ENCODE measurements at places on chromosomes 16 and 17.

DNA sequence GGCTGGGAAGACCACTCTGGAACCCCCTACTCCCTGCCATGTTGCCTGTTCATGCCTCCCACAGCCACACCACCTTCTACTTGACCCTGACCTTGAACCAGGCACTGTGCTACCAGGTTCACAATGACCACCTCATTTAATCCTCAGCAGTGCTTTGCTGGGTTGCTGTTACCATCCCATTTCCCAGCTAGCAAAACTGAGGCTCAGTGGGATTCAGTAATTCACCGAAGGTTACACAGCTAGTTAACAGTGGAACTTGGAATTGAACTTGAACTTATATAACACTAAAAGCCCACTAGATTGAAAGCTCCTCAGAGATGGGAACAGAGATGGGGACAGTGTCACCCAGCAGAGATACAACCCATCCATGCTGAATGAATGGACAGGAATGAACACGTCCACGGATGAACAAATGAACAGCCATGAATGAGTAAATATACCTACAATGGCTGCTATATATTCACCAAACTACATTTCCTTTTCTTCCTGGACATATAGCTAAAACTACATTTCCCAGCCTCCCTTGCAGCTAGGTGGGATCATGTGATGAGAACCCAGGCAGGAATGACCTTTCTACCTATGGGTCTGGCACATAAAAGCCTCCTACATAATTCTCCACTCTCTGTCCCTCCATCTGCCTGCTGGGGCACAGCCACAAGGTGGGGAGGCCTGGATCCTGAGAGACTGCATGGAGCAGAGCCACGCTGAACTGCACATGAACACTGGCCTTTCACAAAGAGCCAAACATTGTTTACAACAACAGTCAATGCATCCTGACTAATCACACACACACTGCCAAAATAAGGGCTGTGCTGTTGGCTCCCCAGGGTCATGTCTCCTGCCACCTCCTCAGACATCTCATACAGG, 94.8 kb downstream of the RMI2 start:
- DNase-seq, result no peak

- peak; percentile 22 for DNase-seq
Measured at GRCh38 chr16:86533076-86533475, 22.0 kb downstream of the MTHFSD start.

DNA sequence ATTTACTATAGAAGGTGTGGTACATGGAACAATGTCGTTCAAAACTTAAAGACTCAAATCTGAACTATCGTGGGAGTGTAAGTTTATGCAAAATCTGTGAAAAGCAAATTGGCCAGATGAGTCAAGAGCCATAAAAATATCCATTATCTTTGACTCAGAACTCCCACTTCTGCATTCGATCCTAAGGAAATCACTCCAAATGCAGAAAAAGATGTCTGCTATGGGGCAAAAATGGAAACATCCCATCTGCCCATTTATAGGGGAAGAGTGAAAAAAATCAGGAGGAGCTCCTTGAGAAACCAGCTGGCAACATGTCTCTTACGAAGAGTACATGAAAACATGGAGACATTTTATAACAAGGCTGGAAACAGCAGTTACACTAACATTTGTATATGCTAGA, 43.6 kb upstream of the CCDC182 start:
- DNase-seq, result no peak

DNA sequence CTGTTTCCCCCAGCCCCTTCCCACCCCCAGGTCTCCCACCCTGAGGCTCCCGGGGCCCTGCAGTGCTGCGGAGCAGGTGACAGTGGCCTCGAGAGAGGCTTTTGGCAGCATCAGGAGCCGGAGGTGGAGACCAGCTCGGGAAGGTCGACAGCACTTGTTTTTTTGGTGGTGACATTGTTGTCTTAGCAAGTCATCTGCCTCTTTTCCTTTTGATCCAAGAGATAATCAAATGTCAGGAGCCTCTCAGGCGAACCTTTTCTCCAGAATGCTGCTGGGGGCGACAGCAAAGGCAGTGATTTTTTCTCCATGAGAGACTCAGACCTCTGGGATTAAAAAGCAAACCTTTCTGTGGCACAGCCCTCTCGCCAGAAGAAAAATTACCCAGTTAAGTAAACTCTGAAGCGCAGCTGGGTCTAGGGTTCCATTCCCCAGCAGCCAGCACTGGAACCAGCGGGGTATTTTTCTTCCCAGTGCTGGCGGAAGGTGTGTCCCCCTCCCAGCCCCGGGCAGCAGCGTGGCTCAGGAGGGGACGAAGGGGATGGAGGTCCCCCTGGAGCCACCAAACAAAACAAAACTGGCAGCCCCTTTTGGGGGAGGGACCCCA, 37.2 kb downstream of the GRIN2C start:
- DNase-seq, result no peak

DNA sequence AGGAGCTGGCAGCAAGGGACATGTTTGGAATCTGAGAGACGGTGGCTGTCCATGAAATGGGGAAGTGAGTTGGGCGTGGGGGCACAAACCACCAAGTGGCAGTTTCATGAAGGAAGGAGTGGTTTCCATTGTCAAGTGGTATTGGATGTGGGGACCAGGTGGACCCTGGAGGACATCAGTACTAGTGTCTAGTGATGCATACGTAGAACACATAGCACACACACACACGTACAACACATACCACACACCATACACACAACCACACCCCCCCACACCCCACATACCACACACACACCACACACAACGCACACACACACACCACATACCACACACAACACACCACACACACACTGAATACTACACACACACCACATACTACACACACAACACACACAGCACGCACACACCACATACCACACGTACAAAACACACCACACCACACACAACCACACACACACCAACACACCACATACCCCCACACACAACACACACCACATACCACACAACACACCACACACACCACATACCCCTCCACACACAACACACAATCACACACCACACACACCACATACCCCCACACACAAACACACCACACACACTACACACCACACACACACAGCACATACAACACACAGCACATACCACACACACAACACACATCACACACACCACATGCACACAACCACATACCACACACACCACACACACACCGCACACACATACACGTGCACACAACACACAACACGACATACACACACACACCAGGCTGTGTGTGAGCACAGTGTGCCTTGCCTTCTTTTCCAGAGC, 41.1 kb upstream of the GSE1 start:
- DNase-seq, result no peak

DNA sequence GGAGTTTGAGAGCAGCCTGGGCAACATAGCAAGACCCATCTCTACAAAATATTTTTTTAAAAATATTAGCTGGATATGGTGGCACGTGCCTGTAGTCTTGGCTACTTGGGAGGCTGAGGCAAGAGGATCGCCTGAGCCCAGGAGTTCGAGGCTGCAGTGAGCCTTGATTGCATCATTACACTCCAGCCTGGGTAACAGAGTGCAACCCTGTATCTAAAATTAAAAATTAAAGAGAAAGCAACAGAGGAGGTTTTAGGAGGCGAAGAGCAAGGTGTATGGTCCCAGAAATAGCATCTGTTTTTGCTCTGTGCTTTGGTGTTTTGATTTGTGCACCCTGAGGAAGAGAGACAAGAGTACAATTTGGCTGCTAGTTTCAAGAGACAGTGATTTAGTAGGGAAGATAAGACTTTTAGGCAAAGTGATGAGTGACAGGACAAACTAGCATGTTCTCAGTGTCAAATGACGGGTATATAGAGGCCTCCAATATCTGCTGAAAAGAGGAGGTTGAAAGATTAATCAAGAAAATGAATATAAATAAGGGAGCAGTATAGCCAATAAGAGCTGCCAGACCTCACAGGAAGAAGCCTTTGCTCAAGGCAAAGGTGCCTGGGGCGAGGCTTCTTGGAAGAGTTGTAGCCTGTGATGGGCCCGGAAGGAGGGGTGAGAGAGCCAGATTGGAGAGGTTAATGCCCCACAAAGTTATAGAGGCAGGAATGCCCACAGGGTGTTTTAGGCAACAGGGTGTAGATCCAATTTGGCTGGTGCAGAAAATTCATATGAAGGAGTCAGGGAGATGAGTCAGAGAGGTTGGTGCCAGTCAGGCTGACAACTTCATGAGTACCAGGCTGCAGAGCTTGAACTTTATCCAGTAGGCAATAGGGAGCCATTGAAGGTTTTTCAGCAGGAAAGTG, 11.4 kb downstream of the HLF start:
- no peak for DNase-seq

DNA sequence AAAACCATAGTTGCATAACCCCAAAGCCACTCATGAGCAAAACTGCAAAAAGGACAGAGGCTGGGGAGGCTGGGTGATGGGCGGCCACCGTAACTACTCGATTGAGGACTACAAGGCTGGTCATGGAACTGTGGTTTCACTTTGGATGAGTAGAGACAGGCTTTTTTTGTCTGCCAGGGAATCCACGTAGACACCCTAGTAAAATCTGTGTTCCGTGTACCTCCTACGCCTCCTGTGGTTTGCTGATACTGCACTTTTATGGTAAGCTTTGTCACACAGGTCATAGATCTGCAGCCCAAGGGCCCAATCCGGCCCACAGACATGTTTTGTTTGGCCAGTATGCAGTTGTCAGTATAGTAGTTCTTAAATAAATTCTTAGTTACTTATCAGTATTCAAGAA, 2.2 kb upstream of the TLCD3B start:
- DNase-seq, result no peak

DNA sequence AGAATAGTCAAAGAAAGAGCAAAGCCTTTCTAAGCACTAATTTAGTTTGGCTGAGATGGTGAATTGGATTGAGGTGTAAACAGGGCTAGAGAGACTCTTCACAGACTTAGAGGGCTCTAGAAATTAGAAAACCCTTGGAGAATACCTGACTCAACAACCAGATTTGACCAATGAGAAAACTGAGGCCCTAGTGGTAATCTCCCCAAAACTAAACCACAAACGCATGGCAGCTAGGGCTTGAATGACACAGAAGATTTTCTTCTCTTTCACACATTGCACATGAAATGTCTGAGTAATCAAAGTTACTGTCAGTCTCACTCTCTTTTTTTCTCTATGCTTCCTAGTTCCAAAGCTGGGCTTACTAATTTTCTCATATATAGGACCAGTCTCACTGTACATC, 314.5 kb upstream of the KCNJ16 start:
- no peak for DNase-seq

GRCh38 chr17:62681939-62682381, 54.5 kb downstream of the MRC2 start:
- DNase-seq, result no peak

GRCh38 chr16:81415751-81416150, 28.9 kb upstream of the CMIP start:
- peak; percentile 57 for DNase-seq

DNA sequence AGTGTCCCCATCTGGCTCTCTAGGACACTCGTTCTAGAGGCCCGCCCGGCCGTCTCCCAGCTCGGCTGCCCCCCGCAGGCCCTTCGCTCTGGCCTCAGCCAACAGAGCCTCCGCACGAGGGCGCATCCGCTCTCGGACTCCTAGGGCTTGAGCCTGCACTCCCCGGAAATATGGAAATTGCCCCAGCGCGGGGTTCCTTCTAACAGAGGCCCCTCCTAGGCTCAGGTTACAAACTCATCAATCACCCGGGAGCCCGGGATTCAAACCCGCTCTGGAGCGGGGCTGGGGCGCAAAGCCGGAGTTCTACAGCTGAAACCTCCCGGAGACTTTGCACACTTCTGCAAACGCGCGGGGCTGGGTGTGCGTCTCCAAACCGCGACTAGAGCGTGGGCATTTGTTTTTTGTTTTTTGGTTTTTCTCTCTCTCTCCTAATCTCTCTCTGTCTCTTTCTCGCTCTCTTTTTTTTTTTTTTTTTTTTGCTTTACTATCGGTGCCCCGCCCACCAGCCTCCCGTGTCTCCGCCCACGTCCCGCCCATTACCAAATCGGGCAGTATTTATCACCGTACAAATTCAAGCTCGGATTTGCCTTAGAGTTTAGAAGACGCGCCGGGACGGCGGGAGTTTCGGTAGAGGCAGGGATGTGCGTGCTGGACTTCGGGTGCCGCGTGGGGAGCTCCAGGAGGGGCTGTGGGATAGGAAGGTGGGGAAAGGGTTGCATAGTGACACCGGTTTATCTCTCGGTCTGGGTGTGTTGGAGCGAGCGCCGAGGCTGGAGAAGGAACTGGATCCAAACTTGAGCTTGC, 2.4 kb upstream of the FOXL1 start:
- peak; percentile 97 for DNase-seq

- no peak for DNase-seq
Measured at GRCh38 chr16:89120281-89120680, 26.6 kb downstream of the ACSF3 start.

- no peak for DNase-seq
Measured at GRCh38 chr17:46773221-46773605, 45.3 kb downstream of the WNT3 start.

DNA sequence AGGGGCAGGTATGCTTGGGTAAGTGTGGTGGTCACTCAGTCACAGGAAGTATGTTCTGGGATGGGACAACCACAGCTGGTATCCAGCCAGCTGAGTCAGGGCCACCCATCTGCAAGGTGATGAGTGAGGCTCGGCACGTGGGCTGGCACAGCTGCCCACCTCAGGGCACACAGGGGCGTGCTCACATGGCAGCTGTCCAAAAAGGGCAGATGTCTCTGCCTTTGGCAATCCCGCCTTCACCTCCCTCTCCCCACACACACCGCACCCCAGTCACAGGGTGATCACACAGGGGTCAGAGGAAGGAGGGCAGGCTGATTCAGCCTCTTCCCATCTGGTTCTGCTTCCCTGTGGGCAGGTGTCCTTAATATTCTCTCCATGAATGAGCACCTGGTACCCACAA, 85.9 kb upstream of the TOB1 start:
- no peak for DNase-seq

GRCh38 chr16:3769942-3770341, 52.6 kb upstream of the TRAP1 start:
- no peak for DNase-seq

GRCh38 chr16:84496991-84497390, 7.5 kb downstream of the MEAK7 start:
- DNase-seq, result no peak

- no peak for DNase-seq
Measured at GRCh38 chr16:22684574-22685458, 129.1 kb upstream of the HS3ST2 start.

DNA sequence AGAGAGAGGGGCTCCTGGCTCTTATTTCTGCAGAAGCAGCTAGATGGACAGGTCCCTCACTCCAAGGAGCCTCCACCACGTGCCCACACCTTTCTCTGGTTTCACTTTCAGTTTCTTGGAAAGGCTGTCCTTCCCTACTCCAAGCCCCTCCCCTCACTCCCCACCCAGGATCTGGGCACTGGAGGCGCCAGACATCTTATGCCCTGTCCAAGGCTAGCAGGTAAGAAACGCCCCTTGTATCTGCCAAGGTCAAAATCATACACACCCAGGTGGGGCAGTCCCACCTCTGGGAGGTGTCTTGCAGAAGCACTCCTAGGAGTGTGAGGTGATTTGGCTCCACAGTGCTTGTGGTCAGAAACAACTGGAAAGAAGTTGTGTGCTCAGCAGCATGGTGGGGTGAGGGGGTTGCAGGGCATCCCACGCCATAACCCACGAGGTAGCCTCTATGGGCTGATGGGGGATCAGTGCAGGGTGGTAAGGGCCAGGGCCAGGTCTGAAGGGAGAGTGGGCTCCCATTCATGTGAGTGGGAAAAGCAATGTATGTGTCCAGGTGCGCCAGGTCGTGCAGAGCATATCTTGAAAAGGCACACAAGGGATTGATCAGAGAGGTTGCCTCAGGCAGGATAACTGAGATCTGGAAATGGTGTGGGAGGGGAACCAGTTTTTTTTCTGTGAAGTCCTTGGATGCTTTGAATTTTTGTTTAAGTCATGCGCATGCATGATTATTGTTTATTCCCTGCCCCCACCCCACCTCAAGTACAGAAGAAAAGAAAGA, 31.8 kb upstream of the PRM1 start:
- peak; percentile 88 for DNase-seq
